ENCODE measurements at places on chromosomes 4 and X. TPM values are rescaled to one million over a fixed set of nuclear protein-coding genes. Genes with fewer than 3 reads are reported as not detected.

Gene FATE1
- not detected for polyA plus RNA-seq

DNA sequence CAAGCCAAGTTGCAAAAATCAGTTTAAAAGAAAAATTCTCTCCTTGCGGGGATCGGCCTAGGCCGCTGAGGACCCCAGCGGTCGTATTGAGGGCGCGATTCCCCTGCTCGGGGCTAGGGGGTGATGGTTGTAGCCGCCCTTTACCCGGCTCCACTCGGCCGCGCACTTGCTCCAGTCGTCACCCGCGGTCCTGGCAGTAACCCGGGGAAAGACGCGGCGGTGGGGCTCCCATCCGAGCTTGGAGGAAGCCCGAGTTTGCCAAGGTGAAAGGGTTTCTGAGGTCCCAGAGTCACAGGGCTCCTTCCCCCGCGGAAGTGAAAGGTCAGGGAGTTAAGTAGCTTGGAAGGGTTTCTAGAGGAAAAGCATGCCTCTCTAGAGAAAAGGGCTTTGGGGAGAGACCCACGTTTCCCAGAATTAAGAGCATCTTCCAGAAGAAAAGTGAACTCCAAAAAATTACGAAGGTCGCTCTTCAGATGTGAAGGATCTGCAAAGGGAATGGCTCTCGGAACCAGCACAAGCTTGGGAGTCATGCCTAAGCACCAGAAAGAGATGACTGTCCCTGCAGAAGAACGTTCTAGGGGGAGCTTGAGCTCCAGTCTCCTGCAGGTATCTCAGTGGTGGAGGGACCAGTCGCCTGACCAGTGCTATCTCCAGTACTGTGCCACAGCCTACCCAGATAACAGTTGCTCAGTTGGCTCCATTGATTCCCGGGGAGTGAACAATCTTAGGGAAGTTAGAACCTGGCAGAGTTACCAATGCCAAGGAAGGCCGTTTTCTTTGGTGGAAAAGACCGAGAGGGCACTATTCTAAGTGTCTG lies 875 bp downstream of the LAP3 start:
- no peak for DNase-seq

GRCh38 chr4:73976716-73977115 lies 5.1 kb downstream of the PF4 start:
- no peak for DNase-seq

Gene OCRL
- polyA plus RNA-seq, result 23.9 TPM

- DNase-seq, result no peak
Measured at GRCh38 chr4:37934096-37934495, 26.1 kb upstream of the PTTG2 start.

- no peak for DNase-seq
Measured at GRCh38 chrX:148536961-148537360, 36.5 kb downstream of the AFF2 start.

GRCh38 chr4:180560896-180561295 lies 1682.3 kb upstream of the TENM3 start:
- no peak for DNase-seq

- DNase-seq, result no peak
Measured at GRCh38 chrX:154434394-154435168, 2.4 kb upstream of the GDI1 start.

DNA sequence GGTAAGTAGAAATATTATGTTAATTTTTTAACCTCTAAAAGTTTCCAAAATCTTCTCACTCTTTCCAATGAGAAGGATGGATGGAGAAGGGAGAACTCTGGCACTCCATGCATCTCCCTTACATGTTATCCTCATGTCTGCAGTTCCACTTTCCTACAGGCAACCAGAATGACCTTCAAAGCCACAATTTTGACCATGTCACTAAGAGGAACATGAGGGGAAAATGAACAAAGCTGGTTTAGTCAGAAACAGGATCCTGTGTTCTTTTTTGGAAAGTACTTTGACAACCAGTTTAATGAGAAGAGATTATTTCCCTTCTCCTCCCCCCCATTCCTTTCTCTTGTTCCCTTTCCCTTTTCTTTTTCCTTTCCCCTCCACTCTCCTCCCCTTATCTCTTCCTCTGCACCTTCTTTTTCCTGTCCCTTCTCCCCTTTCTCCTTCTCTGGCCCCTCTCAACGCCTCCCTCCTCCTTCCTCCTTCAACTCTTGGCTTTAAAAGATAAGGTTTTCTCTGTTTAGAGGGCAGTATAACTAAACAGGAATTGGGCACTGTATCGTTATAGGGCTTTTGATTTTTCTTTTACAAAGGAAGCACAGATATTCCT lies 42.5 kb downstream of the DTHD1 start:
- DNase-seq, result no peak

- DNase-seq, result no peak
Measured at GRCh38 chr4:2937986-2938385, 25.2 kb downstream of the NOP14 start.

Gene WDR19
- polyA plus RNA-seq, result 12.8 TPM

Gene MAGEA8
- polyA plus RNA-seq, result not detected

Gene MTMR8
- polyA plus RNA-seq, result 1.4 TPM

DNA sequence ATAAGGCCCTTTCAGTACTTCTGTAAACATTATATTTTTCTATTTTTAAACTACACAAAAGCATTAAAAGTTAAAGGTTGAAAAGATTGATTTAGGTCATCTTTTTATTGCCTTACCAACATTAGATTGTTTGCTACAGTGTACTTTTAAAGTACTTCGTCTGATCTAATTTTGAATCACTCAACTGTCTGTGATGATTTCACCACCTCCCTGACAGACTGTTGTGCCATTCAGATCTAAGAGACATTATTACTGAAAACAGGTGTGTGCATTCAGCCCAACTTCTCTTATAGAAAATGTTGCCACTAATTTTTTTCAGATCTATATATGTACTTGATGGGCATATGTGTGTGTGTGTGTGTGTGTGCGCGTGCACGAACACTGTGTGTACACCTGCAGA lies 39.3 kb downstream of the GASK1B start:
- DNase-seq, result no peak

Gene GDPD2
- polyA plus RNA-seq, result 0.12 TPM

- DNase-seq, result no peak
Measured at GRCh38 chrX:11531226-11531625, 134.5 kb downstream of the ARHGAP6 start.

Gene TAPT1
- 11.0 TPM for polyA plus RNA-seq

Gene OPRPN
- not detected for polyA plus RNA-seq

GRCh38 chr4:74531963-74532794 lies 87.2 kb downstream of the AREG start:
- peak; percentile 90 for DNase-seq

DNA sequence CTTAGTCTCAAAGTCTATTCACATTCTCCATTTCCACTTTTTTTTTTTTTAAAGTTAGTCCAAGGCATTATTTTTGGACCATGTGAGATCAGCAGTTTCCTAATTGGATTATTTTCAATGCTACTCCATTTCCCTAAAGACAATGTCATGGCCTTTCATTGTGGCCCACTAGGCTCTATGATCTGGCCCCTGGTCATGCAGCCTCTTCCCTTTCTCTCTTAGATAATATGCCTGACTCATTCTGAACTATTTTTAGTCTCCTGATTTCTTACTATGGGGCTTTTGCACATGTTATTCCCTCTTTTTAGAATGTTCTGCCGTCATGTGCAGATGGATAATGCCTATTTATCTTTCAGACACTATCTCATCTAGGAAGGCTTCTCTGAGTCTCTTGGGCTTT lies 157.3 kb downstream of the TMA16 start:
- DNase-seq, result no peak

DNA sequence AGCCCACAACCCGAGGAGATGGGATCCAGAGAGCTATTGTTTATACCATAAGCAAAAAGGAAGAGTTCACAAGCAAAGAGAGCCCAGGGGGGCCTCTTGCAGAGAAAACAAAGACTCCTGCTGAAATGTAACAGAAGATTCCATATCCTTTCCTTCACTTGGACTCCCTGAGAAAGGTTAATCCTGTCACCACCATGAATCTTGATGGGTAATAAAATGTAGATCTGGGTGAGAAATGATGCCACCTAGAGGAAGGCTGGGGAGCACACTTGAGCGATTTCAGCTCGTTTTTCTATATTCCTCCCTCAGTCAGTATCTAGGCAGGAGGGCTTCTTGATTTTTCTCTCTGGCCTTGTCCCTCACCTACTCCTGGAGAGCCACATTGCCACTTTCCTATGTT lies 10.2 kb upstream of the KCNE5 start:
- peak; percentile 3 for DNase-seq

- DNase-seq, result no peak
Measured at GRCh38 chr4:17134565-17134964, 236.1 kb upstream of the LDB2 start.

Gene NLGN3
- polyA plus RNA-seq, result 0.60 TPM

Gene P2RY4
- not detected for polyA plus RNA-seq

Gene UGT8
- polyA plus RNA-seq, result not detected

DNA sequence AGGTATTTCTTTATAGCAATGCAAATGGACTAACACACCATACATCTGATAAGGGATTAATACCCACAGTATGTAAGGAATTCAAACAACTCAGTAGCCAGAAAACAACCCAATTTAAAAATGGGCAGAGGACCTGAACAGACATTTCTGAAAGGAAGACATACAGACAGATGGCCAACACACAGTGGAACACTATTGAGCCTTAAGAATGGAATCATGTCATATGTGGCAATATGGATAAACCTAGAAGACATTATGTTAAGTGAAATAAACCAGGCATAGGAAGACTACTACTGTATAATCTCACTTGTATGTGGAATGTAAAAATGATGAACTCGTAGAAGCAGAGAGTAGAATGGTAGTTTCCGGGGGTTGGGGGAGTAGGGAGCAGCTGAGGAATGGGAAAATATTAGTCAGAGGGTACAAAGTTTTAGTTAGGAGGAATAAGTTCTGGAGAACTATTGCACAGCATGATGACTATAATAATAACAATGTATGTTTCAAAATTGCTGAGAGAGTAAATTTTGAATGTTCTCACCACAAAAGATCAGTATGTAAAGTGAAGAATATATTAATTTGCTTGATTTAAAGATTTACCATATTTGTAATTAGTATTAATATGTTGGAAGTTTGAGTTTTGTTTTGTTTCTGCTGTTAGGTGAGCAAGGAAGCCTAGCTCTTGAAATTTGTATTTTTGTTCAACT lies 25.2 kb downstream of the WDR44 start:
- DNase-seq, result no peak

Gene SH3RF1
- polyA plus RNA-seq, result 8.2 TPM

DNA sequence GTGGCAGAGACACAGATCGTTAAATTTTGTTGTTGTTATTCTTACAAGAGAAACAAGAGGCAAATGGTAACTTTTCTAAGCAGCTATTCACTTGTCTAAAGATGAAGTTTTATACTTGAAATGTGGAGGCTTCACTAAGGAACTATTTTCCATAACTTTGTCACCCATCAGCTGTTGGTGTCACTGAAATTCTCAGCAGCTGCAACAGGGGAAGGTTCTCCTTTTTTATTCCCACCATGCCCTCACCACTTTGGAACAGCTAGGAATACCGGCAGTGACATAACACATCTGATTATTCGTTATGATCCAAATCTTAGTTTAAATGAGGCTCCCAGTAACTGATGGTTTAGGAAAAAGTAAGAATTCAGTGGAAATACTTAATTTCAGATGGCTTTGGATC lies 147.0 kb upstream of the LEF1 start:
- DNase-seq, result no peak
